Body of pancreas (tissue), 4 donors: ENCODE measurements at places on chromosomes 3 and 15. TPM values are rescaled to one million over a fixed set of nuclear protein-coding genes. Genes with fewer than 3 reads are reported as not detected.

STXBP5L gene
- under 0.01 TPM for total RNA-seq

DNA sequence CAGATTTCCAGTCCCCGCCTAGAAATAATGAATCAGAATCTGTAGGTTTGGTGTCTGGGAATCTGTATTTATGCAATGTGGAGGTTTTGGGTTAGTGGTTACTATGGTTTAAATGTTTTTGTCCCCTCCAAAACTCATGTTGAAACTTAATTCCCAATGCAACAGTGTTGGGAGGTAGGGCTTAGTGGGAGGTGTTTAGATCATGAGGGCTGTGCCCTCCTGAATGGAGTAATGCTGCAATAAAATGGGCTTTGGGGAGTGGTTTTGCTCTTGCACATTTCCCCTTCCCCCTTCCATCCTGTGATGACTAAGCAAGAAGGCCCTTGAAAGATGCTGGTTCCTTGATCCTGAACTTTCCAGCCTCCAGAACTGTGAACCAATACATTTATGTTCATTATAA lies 9.2 kb upstream of the RFC4 start:
- no peak for DNase-seq
- H3K27me3 ChIP-seq, result no peaks in the 10 kb centered on the region
- no peak overlapping the region for H3K27ac ChIP-seq
- no peaks in the 10 kb centered on the region for H3K36me3 ChIP-seq
- H3K4me3 ChIP-seq, result no peak overlapping the region

DNAJA4 gene
- total RNA-seq, result 5.9 TPM

GOLGA8J gene
- not detected for total RNA-seq

GRCh38 chr3:147514366-147515160 lies 105.4 kb downstream of the ZIC1 start:
- H3K4me3 ChIP-seq, result no peak overlapping the region
- DNase-seq, result no peak
- H3K36me3 ChIP-seq, result no peaks in the 10 kb centered on the region
- H3K4me1 ChIP-seq, result no peaks in the 10 kb centered on the region
- no peaks in the 10 kb centered on the region for H3K27me3 ChIP-seq

FSTL1 gene
- total RNA-seq, result 55.0 TPM

- no peak overlapping the region for H3K4me3 ChIP-seq
- DNase-seq, result no peak
- H3K36me3 ChIP-seq, result no peaks in the 10 kb centered on the region
- no peak overlapping the region for H3K27ac ChIP-seq
- H3K27me3 ChIP-seq, result no peaks in the 10 kb centered on the region
Observed at GRCh38 chr3:23275061-23275460, 71.9 kb downstream of the UBE2E2 start.

DNA sequence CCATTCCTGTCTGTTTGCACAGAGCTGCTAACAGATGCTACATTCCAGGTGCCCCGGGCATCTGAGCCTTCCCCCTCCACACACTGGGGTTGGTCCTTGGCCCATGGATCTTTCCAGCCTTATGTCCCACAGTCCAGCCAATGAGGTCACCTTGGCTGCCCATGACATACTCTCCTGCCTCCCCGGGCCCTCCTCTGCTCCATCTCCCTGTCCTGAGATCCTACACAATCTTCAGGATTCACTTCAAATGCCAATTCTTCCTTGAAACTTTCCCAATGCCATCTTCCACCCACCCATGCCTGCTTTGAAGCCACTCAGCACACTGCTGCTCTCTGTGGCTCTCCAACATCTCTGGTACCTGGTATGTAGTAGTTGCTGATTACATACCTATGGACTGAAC lies 4.3 kb downstream of the CHRNA3 start:
- DNase-seq, result no peak
- no peaks in the 10 kb centered on the region for H3K36me3 ChIP-seq
- H3K4me3 ChIP-seq, result no peak overlapping the region
- H3K27me3 ChIP-seq, result peaks cover 8% of the 10 kb centered on the region
- H3K4me1 ChIP-seq, result peaks cover 9% of the 10 kb centered on the region
- no peak overlapping the region for H3K27ac ChIP-seq
